ENCODE measurements at places on chromosomes 7 and 10. TPM values are rescaled to one million over a fixed set of nuclear protein-coding genes. Genes with fewer than 3 reads are reported as not detected.

TMEM140 gene
- 16.1 TPM for total RNA-seq

GCK gene
- 1.1 TPM for total RNA-seq

PDAP1 gene
- 96.6 TPM for total RNA-seq

DNA sequence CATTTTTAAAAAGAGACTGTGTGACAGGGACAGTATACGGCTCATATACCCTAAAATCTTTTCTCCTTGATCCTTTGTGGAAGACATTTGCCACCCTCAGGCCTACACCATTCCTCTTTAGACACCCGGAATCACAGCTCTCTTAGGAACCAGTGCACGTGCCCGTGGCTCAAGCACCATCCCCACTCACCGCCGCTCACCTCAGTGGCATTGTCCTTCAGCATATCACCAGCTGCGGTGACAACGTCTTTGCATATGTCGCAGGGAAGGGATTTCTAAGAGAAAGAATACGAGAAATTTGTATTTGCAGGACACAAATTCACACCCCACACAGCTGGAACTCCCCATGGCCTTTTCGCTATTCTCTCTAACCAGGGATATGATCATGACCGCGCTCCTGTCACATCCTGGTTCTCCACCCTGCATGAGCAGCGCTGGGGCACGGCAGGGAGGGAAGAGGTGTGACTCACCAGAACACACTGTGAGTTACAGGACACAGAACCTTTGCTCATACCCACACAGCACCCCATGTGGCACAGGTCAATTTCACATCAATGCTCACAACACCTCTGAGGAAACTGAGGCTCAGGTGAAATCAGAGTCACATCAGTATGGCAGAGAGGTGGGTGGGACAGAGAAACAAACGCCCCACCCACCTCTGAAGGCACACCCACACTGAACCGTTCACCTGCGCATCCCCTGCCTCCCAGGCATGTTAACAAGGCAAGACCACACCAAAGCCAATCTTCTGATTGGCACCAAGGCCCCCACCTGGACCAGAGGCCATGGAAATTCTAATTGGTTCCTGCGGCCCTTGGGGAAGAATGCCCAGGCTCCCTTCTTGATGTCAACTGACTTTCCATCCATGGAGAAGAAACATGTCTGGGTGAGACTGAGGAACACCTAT, 19.2 kb downstream of the PSAP start:
- H3K36me3 ChIP-seq, result peaks cover 38% of the 10 kb centered on the region
- no peak for DNase-seq
- H3K27ac ChIP-seq, result no peak overlapping the region
- no peaks in the 10 kb centered on the region for H3K4me1 ChIP-seq
- no peak overlapping the region for H3K4me3 ChIP-seq

GRCh38 chr7:158557441-158557755, 30.2 kb downstream of the PTPRN2 start:
- no peaks in the 10 kb centered on the region for H3K36me3 ChIP-seq
- H3K27ac ChIP-seq, result no peak overlapping the region
- DNase-seq, result no peak
- no peak overlapping the region for H3K4me3 ChIP-seq

GRCh38 chr7:4025694-4026615, 656.1 kb upstream of the FOXK1 start:
- no peak for DNase-seq
- H3K27me3 ChIP-seq, result no peaks in the 10 kb centered on the region
- no peak overlapping the region for H3K27ac ChIP-seq
- H3K4me1 ChIP-seq, result no peaks in the 10 kb centered on the region

- no peak overlapping the region for H3K27ac ChIP-seq
- H3K27me3 ChIP-seq, result no peaks in the 10 kb centered on the region
- no peak overlapping the region for H3K4me3 ChIP-seq
- peaks cover 18% of the 10 kb centered on the region for H3K4me1 ChIP-seq
- DNase-seq, result no peak
Measured at GRCh38 chr7:22858640-22859561, 36.3 kb upstream of the TOMM7 start.

- H3K36me3 ChIP-seq, result peaks cover 7% of the 10 kb centered on the region
- H3K4me1 ChIP-seq, result peaks cover 5% of the 10 kb centered on the region
- H3K27me3 ChIP-seq, result no peaks in the 10 kb centered on the region
Measured at GRCh38 chr7:47358357-47358756, 223.6 kb downstream of the TNS3 start.
